ENCODE measurements at places on chromosomes 11 and 22. TPM values are rescaled to one million over a fixed set of nuclear protein-coding genes. Genes with fewer than 3 reads are reported as not detected.

The TMEM218 gene
- 29.3 TPM for total RNA-seq

The MMP26 gene
- total RNA-seq, result not detected

DNA sequence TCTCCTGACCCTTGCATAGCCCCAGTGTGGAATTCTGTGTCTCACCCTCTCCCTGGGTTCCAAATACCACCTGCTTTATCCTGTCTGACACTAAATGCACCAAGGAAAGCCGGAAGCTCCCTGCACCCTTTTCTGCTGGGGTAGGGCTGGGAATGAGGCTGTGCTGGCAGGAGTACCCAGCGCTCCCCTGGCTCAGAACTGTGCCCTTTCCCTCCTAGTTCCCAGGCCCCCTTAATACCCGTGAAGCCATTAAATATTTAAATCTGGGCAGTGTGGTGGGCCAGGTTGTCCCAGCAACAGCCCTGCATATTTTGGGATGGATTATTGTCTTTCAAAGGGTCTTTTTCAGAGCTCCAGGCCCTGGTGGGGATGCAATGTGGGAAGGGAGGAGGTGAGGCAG lies 63.0 kb downstream of the TP53I11 start:
- DNase-seq, result no peak

The NCR3LG1 gene
- 1.3 TPM for total RNA-seq

DNA sequence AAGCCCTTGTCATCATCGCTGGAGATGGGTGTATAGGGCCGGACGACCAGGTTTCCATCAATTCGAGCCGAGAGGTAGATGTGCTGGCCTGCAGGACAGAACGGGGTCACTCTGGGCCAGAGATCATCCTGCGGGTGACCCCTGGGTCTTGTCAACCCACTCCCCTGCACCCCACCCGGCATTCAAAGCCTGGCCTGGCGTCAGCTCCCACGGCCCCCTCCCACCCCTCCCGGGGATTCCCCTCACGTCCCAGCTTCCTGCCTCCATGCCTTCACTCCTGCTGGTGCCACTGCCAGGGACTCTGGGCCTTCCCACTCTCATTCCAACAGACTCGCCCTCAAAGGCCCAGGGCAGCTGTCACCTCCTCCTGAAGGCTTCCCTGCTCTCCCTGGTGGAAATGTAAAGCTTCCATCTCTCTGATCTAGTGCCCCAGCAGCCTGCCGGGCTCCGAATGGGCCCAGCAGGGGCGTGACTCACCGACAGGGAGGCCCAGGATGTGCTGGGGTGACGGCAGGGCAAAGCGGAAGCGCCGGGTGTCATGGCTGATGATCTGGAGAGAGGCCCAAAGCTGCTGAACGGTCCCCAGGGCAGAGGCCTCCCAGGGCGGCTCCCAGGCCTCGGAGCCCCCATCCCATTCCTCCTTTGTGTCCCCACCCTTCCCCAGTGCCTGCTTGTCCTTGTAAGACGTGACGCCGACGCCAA lies 9.3 kb downstream of the ATP5MGL start:
- no peak for DNase-seq

GRCh38 chr11:75275581-75275980 lies 35.0 kb downstream of the TPBGL start:
- no peak for DNase-seq

GRCh38 chr11:35918716-35919115 lies 25.1 kb upstream of the LDLRAD3 start:
- no peak for DNase-seq

The BATF2 gene
- under 0.01 TPM for total RNA-seq

GRCh38 chr11:17598700-17599459 lies 51.8 kb downstream of the OTOG start:
- peak; percentile 41 for DNase-seq

GRCh38 chr11:1206391-1207271 lies 16.2 kb upstream of the MUC5B start:
- DNase-seq, result no peak
